ENCODE measurements at places on chromosomes 7 and 10. TPM values are rescaled to one million over a fixed set of nuclear protein-coding genes. Genes with fewer than 3 reads are reported as not detected.
A peak's percentile ranks its signal among the peaks of the same experiment; 100 is the strongest.

GRCh38 chr7:77328669-77329068 lies 87.5 kb downstream of the GSAP start:
- DNase-seq, result no peak

CDNF gene
- total RNA-seq, result 4.8 TPM

PNPLA8 gene
- 12.9 TPM for total RNA-seq

DNA sequence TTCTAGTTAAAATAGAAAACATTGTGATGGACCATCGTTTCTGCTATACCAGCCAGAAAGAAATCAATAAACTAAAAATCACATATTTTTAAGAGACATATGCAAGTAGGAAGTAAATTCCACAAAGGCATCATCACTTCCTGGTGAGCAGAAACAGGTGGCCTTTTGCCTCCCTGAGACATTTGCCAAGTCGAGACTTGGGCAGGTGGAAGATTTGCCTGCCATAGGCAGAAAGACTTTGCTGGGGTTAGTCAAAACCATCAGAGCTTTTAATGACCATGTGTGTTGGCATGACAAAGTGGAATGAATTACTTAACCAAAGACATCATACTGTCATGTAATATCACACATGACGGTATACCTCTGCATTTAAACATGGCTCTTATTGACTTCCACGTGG lies 66.0 kb upstream of the FGL2 start:
- DNase-seq, result no peak

- no peak for DNase-seq
Observed at GRCh38 chr10:48594803-48595538, 9.9 kb downstream of the ARHGAP22 start.

SHH gene
- total RNA-seq, result 17.1 TPM

GRCh38 chr10:126153711-126154628 lies 234.3 kb downstream of the ADAM12 start:
- no peak for DNase-seq

DNA sequence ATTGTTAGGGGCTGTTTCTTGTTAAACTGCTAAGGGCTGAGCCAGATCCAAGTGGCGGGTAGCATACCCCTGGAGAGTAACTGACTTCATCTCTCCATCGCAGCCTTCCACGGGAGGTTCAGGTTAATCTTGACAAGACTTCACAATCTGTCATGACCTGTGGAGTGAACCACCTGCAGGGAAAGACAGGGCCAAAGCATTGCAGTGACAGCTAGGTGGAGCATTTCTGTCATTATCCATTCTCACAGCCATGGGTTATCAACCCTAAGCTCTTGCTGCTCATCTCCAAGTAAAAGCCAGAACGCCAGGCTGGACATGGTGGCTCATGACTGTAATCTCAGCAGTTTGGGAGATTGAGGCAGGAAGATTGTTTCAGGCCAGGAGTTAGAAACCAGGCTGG lies 17.2 kb downstream of the ABCC2 start:
- no peak for DNase-seq

DNA sequence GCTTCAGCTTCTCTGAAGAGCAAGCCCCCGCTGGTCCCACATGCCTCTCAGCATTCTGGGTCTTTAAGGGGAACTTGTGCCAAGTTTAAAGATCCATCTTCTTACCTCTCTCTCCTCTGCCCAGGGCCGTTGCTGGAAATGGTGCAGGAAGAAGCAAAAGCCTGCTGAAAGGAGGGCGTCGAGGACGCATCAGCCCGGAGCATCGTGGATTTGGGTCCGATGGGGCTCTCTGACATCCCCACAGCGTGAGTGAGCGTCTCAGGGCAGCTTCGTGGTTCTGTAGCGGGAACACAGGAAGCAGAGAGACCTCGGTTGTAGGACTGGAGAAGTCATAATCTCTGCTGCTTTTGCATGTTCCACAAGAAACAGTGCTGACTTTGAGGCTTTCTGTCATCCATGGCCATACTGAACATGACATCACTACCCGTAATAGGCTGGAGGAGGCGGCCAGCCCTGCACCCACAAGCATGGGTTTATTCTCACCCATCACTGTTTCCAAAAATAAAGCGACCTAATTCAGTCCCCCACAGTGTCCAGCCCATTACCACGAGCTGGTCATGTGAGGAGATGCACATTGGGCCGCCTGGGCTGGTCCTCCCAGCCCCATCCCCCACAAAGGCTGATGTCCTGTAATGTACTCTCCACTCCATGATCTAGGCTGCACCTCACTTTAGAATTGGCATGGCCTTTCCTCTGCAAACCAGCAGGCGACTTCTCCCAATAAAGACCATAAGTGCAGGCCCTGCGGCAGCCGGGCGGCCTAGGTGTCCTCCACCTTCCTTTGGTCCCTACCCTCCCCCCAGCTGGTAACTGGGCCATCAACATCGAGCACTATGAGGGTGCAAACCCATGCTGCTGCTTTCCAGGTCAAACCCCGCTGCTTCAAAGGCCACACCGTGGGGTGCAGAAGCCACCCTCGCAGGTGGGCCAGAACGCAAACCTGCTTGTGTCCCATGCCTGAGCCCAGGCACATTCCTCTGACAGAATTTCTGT lies 276.9 kb downstream of the TNS3 start:
- DNase-seq, result no peak

DNA sequence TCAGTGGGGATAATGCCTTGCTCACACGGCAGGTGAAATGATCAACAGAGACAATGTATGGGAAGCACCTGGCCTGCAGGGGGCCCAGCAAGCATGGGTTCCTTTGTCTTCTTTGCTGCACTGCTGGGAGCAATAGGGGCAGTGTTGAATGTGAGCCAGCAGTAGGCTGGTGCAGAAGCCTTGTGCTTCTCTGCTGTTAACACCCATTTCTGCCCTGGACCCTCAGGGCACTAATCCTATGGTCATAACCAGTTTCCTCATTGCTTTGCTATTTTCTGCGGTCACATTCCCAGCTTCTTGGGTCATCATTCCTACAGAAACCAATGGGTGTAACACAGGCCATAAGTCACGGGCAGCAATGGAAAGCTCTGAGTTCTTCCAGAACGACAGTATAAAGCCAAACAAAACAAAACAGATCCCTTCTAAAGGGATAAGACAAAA lies 10.9 kb upstream of the LGI1 start:
- peak; percentile 52 for DNase-seq

- DNase-seq, result no peak
Observed at GRCh38 chr10:69344591-69345252, 66.4 kb downstream of the HK1 start.

- DNase-seq, result no peak
Observed at GRCh38 chr10:58291538-58292174, 22.7 kb downstream of the CISD1 start.

DNA sequence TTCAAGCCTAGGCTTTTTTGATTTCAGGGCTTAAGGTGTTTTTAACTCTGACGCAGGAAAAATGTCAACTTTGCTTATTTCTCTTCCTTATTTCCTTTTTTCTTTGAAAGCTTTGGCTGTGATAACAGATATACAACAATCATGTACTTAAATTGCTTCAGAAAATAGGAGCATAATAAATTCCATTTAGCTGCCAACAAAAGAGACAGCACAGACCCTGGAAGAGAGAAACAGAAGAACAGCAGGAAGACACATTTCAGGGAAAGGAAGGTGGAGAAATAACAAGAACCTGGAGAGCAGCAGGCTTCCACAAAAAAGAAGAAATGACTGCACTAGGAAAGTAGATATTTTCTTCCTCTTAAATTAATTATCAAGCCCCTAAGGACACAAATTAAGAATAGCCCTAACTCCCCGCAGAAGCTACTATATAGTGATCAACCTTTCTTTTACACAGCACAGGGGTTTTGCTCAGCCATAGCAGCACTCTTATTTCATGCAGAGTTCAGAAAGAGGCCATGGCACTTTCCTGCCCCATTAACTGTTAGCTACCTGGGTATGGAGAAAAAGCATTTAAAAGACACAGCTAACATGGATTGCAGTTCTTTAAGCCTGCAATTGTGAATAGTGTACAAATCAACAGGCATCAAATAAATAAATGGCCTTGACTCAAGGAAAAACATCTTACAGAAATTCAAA lies 61.5 kb downstream of the IQUB start:
- no peak for DNase-seq

FFAR4 gene
- 0.25 TPM for total RNA-seq

EGR2 gene
- total RNA-seq, result 0.30 TPM

GRCh38 chr10:86443936-86444335 lies 77.3 kb upstream of the GRID1 start:
- DNase-seq, result no peak

GARIN1A gene
- 0.38 TPM for total RNA-seq

Data from left lobe of liver (tissue), 2 donors.